ENCODE measurements at places on chromosomes 16 and 17.

DNA sequence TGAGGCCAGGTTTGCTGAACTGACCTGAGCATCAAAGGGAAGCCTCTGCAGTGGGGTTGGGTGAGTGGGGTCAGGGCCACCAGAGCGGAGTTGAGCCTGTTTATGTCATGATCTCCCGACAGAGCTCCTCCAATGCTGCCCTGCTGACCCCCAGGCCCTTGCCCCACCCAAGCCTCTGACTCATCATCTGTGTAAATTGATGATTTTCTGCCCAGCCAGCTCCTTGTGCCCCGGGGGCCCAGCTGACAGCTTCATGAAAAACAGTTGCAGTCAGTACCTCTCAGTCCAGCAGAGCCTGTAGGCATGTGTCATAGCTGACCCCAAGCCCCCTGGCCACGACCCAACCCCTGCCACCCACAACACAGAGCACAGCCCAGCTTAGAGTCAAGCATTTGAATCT is 134.9 kb downstream of the CCT6B start:
- DNase-seq: no peak

- DNase-seq: no peak
These were observed 125.2 kb downstream of the CDH11 start for GRCh38 chr16:64996641-64997040.

DNA sequence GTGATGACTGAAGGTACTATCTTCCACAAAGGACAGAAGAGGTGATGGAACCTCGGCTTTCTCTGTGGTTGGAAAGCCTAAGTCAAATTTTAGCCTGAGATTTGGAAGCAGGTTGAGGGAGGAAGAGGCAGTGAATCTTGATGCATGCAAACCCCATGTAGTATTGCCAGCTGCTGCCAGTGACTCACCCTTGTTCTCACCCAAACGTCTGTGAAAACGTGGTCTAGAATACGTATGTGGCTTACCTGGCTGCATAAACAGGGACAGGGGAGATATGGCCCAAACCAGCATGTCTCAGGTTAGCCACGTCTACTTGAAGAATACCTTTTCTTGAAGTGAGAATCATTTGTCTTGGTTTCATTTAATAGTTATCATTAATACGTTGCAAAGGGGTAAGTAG is 438.0 kb upstream of the MAF start:
- DNase-seq: no peak

GRCh38 chr16:14263769-14264168 is 192.7 kb downstream of the MRTFB start:
- no peak for DNase-seq

DNA sequence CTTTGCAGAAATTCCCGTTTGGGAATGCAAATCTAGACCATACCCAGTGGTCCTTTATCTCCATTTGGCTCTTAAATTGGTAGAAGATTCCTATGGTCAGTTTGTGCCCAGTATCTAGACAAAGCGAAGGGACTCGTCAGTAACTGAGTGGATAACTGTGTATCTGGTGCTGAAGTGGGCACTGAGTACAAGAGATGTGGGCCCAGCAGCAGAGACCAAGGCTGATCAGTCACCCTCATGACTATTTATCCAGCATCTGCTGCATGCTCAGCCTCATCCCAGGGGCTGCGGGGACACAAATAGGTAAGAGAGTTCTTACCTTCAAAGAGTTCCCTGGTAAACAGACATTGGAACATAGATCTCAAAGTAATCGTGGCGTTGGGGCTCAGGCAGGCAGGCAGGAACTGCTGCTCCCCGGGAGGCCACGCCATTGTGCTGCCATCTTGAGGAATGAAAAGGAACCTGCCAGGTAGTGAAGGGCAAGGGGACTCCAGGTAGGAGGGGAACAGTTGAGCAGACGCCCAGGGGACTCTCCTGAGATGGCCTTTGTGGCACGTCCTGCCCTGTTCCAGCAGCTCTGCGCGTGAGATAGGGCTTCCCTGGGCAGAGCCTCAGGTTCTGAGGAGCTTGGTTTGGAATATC is 10.3 kb downstream of the NT5M start:
- DNase-seq: peak; percentile 76

- no peak for DNase-seq
These were observed 17.9 kb upstream of the ALOX15B start for GRCh38 chr17:8020776-8021564.

DNA sequence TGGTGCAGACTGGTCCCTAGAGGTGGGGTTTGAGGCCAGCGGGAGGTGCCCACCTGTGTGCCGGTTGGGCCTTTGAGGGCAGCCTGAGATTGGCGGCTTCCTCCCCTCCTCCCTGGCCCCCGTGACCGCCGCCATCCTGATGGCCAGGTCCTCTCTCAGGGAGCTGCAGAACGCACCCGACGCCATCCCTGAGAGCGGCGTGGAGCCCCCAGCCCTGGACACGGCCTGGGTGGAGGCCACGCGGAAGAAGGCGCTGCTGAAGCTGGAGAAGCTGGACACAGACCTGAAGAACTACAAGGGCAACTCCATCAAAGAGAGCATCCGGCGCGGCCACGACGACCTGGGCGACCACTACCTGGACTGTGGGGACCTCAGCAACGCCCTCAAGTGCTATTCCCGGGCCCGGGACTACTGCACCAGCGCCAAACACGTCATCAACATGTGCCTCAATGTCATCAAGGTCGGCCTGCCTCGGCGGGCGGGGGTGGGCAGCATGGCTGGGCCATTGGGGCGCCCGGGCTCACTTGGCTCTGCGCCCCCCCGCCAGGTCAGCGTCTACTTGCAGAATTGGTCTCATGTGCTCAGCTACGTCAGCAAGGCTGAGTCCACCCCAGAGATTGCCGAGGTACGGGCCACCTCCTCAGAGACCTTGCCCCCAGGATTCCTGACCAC is 2.8 kb downstream of the GPS1 start:
- DNase-seq: no peak

GRCh38 chr16:81647527-81647926 is 131.6 kb upstream of the PLCG2 start:
- DNase-seq: no peak

- peak; percentile 98 for DNase-seq
These were observed 98.4 kb upstream of the GSE1 start for GRCh38 chr16:85514598-85515318.

DNA sequence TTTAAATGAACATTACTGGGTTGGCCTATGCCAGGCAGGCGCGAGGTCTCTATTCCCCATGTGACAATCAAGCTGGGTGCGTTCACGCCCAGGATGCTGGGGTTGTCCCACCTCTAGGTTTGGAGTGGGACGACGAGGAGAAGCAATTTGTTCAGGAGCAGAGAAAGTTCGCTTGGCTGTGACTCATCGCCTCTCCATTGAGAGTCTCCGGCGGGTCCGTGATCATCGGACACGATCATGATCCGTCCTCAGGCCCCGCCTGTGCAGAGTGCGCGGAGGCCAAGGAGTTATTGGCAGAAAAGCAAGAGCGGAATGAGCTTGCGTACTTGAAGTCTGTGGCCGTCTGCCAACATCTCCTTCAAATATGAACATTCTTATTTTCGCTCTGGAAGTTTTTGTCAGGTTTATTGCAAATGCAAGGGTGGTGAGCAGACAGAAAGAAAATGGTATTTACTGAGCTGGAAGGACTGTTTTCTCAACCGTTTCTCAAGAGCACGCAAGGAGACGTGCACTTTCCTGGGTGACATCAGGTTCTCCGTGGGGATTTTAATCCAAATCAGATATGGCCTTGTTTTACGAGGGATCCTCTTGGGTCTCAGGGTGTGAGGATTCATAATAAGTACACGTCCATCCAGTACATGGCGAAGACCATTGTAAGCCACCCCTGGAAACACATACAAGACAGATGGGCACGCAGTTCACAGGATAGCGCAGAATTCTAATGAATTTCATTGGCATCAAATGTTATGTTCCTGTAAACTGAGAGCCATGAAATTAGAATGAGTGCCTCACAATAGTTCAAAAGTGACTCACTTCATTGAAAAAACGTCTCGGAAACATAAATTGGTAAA is 70.1 kb upstream of the CREBBP start:
- no peak for DNase-seq

DNA sequence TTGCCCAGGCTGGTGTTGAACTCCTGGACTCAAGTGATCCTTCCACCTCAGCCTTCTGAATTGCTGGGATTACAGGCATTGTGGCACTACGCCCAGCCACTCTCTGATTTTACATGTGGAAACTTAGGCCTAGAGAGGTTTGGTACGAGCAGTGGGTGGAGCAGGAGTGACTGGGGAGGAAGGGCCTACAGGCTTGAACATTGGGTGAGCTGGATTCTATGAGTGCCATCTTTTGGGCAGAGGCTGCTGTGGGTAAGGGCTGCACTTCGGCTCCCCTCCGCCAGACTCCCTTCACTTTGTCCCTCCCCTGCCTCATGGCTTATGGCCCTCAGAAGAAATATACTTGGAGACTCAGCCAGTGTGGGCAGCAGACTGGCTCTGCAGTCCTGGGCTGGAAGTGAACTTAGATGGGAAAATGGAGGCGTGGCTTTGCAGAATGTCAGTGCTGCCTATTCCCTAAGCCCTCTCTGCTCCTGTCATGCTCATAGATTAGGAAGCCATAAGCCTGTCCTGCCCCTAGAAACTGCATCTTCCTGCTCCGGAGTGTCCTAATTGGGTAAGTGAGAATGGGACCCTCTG is 9.5 kb upstream of the MRC2 start:
- no peak for DNase-seq

DNA sequence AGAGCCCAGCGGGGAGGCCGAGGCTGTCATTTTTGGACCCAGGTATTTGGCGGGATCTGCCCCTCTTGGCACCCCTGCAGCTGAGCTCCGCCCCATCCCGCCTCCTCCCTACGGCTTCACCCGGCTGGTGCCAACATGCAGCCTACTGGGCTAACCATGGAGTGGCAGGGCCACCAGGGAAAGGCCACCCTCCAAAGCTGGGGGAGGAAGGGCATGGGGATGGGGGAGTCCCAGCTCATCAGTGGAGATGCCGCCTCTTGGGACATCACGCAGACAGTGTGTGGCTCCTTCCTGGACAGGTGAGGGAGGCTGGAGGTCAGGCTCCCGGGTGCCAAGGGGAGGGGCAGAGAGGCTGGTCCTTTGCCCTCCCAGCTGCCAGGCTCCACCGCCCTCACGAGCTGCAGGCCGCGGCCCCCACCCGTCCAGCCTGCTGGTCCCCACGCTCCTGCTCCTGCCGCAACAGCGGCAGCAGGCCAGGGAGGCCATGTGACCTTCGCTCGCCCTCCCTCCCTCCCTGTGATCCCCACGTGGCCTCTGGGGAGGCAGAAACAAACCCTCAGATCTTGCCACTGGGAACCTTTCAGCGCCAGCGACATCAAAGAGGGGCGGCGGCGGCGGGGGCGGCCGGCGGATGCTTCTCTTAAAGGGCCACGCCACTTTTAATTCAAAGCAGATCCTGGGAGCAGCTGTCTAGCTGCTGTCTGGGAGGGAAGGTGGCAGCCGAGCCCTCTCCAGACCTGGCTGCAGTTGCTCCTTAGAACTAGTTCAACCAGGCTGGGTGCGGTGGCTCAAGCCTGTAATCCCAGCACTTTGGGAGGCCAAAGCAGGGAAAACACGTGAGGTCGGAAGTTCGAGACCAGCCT is 6.8 kb upstream of the NOTUM start:
- peak; percentile 96 for DNase-seq

DNA sequence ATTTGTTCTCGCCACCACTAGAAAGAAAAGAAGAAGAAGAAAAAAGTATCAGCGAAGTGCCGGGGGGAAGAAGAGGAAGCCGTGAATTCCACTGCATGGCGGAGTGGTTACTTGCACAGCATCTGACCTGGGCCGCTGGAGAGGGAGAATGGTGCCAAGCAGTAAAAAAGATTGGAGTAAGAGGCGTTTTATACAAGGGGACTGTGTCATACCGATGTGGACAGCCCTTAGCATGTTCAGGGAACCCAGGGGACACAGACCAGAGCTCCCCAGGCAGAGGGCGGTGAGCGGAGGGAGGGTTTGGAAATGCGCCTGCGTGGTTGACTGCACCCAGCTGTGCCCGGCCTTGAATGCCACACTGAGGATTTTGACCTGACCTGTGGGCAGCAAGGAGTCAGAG is 52.8 kb downstream of the PLXDC1 start:
- no peak for DNase-seq

- no peak for DNase-seq
These were observed 67.8 kb upstream of the AXIN2 start for GRCh38 chr17:65629234-65629690.

GRCh38 chr17:72661945-72662826 is 430.3 kb downstream of the SLC39A11 start:
- no peak for DNase-seq

DNA sequence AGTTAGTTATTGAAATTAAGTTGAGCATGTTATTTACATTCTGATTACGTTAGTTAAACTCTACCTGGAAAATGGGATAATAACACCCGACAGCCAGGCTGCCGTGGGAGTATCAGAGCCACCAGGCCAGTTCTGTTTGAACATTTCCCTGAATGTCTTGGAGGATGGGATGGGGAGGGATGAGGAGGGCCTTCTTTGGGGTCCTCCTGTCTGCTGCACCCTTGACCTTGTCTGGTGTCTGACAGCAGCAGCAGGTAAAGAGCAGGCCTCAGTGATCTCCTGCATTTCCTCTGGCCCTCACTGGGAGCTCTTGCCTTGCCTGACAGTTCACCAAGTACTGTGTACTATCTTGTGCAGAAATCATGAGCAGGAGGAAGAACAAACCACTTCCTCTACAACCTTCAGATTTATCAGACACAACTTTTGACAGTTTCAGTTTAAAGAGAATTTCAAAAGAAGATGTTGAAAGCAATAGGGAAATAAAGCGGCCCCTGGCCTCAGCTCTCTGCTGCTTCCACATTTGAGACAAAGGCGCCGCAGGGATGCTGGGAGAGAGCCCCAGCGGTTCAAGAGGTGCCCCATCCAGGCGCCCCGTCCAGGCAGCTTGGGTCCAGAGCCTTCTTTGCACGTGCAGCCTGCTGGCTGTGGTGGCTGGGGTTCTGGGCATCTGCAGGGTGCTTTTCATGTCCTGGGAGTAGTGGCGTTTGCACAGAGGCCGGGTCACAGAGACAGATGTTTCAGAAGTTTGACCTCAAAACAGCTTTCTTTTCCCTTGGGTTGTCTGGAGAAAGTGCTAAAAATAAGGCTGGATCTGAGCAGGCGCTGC is 25.3 kb downstream of the CMIP start:
- no peak for DNase-seq

DNA sequence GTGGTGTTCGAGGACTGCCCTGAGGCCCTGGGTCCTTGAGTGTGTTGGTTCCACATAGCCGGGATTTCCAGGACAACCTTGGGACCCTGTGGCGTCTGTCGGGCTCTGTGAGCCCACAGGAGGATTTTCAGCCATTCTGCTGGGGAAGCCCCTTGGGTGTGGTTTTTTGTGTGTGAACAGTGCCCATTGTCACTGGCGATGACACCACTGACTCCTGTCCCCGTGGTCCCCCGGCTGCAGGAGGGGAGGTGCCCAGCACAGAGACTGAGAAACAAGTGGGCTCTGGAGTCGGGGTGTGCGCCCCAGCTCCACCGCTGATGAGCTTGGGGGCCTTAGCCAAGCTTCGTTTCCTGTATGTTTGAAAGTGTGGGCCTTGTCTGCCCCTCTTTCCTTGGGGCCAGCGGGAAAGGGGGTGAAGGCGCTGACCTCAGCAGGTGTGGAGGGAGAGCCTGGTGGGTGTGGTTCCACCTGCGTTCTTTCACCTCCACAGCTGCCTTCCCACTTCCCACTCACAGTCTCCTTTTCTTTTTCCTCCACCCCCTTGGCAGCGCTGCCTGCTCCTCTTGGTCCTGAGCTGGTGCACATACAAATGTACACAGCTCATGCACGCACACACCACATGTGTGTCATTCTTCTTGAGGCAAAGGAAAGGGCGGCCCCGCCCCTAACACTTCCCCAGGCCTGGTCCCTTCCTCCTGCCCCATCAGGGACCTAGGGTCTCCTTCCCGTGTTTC is 16.1 kb downstream of the MGRN1 start:
- DNase-seq: no peak
